Fibroblast of upper back skin (primary cell): ENCODE measurements at places on chromosomes 11 and 22.

- no peak for DNase-seq
Observed at GRCh38 chr22:17358415-17358814, 10.8 kb upstream of the CECR2 start.

- no peak for DNase-seq
Observed at GRCh38 chr22:44693756-44694155, 8.2 kb upstream of the PRR5 start.

DNA sequence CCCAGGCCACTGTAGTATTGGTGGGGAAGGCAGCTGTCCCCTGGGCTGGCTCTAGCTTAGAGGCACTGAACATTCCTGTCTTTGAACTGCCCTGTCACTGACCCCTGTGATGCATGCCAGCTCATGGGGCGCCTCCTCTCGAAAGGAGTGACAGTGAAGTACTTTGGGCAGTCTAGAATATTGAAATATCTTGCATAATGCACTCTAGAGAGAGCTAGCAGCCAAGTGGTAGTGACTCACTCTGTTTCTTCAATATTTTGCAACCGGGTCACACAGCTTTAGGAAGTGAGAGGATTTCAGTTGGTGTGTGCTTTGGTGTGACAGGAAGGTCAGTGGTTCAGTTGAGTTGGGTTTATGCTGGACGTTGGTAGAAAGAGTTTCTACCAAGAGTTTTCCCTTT lies 35.5 kb upstream of the ST14 start:
- peak; percentile 81 for DNase-seq

DNA sequence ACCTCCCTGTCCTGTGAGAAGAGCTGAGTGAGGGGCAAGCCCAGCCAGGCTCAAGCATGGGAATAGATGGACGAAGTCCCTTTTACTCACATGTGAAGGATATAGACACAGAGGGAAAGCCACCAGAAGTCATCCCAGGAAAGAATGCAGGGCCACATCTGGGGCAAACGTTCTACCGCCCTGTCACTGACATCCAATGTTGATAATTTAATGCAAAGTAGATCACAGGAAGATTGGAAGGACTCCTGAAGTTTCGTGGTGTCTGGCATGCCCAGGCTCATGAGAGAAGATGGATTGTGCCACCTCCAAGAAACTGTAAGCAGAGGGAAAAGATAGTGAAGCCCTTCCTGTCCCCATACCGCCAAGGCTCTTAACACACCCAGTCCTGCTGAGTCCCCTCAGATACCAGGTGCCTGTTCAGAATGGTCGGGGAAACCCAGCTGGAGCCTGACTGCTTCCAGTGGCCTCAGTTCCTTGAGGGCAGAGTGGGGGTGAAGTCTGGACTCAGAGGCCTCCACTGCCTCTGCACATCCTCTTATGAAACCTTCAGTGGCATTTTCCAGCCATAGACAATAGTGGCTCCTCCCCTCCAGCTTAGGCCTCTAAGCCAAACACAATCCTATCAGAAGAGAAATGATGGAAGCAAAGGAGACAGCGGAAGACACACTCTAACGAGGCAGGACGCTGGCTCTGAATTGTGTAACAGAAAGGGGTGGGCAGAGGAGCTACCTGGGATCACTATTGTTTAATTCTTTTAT lies 7.5 kb upstream of the STK33 start:
- DNase-seq: no peak

DNA sequence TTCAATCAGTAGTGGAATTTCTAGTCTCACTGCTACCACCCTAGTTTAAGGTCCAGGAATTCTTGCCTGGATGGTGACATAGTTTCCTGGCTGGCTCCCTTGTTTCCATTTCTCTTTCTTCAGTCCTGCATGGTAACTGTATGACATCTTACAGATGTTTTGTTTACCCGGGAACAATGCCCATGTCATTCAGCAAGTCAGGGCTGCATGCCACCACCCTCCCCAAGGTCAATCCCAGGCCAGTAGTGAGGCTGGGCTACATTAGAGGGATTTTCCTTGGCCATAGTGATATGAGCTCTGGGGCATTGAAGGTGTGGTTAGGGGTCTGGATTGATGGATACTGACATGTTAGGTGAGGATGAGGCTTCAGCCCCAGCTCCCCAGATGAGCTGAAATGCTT lies 114.9 kb upstream of the E2F8 start:
- no peak for DNase-seq

DNA sequence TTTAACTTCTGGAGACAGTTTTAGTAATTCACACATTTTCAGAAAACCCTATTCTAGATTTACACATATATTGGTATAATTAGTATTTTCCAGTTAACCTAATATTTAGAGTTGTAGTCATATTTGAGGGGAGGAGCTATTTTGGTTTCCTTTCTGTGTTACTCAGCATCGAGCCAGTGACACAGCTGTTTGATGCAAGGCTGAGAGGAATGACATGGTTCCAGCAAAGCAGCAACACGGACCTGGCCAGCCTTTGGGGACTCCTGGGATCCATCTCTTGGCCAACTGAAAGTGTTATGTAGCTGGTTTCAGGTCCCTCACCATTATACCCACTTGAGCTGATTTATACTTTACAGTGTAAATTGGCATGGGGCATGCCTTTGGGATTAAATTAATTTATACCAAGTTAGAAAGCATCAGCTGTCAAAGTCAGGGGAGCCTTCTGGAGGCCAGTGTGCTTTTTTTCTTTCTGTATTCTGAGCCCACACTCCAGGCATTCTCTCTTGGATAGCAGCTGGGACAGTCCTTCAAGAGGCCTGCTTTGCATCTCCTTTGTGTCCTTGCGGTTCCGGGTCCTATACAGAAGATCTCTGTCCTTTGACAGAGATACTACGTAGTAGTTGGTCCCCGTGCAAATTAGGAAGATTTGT lies 91.3 kb upstream of the SLC25A18 start:
- DNase-seq: peak; percentile 4

DNA sequence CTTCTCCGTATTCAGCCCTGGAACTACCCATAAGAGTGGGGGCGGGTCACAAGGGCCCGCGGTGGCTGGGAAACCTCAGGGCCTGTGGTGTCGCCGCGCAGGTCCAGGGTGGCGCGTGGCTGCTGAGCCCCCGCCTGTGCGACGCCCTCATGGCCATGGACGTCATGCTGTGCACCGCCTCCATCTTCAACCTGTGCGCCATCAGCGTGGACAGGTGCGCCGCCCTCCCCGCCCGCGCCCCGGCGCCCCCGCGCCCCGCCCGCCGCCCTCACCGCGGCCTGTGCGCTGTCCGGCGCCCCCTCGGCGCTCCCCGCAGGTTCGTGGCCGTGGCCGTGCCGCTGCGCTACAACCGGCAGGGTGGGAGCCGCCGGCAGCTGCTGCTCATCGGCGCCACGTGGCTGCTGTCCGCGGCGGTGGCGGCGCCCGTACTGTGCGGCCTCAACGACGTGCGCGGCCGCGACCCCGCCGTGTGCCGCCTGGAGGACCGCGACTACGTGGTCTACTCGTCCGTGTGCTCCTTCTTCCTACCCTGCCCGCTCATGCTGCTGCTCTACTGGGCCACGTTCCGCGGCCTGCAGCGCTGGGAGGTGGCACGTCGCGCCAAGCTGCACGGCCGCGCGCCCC lies 2.4 kb downstream of the DRD4 start:
- no peak for DNase-seq

DNA sequence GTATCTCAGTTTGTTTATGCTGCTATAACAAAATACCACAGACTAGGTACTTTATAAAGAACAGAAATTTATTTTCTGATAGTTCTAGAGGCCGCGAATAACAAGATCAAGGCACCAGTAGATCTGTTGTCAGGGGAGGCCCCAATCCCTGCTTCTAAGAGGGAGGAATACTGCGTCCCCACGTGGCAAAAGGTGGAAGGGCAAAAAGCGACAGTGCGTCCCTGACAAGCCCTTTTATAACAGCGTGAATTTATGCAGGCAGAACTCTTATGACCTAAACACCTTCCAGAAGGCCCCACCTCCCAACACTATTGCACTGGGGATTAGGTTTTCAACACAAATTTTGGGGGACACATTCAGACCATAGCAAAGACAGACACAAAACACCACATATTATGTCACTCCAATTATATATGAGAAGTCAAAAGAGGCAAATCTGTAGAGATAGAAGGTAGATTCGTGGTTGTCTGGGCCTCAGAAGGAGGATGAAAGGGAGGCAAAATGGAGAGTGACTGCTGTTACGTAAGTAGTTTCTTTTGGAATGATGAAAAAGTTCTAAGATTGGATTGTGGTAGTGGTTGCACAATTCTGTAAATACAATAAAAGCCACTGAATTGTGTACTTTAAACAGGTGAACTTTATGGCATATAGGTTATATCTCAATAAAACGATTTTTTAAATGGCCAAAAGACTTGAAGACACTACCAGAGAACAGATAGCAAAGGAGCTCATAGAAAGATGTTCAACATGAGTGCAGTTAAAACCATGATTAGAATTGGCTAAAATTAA lies 30.1 kb upstream of the TNRC6B start:
- DNase-seq: no peak

DNA sequence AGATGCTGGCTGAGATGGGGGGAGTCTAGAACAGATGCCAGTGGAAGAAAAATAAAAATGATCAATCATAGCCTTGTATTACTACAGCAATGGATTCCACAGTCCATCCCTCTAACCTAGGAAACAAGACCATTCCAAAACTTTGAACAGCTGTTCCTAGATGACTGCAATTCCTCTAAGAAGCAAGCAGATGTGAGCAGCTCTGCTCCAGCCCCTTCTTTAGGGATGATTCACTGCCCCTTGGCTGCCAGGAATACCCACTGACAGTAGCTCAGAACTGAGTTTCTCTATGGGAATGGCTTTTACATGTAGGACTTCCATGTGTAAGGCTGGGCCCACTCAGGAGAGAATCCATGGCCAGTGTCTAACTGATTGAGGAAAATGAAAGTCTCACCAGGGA lies 943.9 kb downstream of the OPCML start:
- DNase-seq: peak; percentile 71

- DNase-seq: no peak
Observed at GRCh38 chr11:16216831-16217230, 139.5 kb downstream of the SOX6 start.

DNA sequence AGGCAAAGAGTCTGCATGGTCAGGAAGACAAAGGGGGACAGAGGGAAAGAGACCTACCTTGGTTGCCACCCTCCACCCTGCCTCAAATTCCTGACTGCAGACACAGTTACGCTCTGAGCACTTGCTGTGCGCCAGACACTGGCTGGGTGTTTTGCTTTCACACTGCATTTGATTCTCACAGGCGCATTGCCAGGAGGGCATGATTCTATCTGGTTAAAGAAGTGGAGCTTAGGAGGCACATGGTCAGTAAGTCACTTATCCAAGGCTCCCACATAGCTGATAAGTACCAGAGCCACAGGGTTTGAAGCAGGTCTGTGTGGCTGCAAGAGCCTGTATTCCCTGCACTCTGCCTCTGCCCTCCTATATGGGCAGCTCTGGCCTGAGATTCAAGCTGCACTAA lies 103.9 kb downstream of the TIMP3 start:
- no peak for DNase-seq

GRCh38 chr11:64687204-64687603 lies 35.8 kb downstream of the NRXN2 start:
- no peak for DNase-seq

- no peak for DNase-seq
Observed at GRCh38 chr11:75792127-75792731, 22.8 kb upstream of the UVRAG start.

- DNase-seq: no peak
Observed at GRCh38 chr11:27171376-27171958, 130.9 kb downstream of the BBOX1 start.

- DNase-seq: no peak
Observed at GRCh38 chr22:49811020-49811791, 16.5 kb downstream of the BRD1 start.

DNA sequence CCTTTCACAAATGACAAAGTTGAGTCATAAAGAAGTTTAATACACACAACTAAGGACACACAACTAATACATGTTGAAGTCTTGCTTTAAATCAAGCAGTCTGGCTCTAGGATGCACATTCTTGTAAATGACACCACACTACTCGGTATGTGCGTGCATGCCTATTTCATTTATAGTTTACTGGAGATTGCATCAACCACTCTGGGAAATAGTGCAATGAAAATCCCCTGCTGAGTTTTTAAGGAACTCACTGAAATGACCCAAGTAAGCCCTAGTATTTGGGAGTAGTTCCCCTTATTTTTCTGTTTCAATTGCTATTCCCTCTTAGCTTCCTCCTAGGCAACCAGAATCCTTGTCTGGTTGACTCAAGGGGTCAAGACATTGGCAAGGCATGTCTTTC lies 160.2 kb upstream of the LARGE1 start:
- no peak for DNase-seq

GRCh38 chr11:9562716-9563115 lies 10.8 kb upstream of the WEE1 start:
- DNase-seq: no peak

GRCh38 chr11:77138106-77138649 lies 10.1 kb downstream of the MYO7A start:
- DNase-seq: no peak

- no peak for DNase-seq
Observed at GRCh38 chr22:40578171-40578570, 58.3 kb downstream of the MRTFA start.

DNA sequence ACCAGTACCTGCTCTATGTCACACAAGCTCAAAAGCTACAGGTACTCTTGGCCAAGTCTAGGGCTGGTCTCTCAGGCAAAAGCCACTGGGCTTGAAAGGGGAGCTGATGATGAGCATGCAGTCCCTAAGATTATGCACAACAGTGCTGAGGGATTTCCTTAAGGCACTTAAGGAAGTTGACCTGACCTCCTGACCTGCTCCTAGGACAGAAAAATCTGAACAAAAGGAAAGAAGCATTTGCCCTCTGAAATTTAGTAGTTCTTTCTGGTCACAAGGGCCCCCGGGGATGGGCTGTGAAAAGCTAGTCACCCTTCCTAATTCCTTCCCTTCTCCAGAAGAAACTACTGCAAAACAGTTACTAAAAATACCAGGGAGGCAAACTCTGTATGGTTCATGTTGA lies 83.6 kb upstream of the PHOX2A start:
- no peak for DNase-seq

DNA sequence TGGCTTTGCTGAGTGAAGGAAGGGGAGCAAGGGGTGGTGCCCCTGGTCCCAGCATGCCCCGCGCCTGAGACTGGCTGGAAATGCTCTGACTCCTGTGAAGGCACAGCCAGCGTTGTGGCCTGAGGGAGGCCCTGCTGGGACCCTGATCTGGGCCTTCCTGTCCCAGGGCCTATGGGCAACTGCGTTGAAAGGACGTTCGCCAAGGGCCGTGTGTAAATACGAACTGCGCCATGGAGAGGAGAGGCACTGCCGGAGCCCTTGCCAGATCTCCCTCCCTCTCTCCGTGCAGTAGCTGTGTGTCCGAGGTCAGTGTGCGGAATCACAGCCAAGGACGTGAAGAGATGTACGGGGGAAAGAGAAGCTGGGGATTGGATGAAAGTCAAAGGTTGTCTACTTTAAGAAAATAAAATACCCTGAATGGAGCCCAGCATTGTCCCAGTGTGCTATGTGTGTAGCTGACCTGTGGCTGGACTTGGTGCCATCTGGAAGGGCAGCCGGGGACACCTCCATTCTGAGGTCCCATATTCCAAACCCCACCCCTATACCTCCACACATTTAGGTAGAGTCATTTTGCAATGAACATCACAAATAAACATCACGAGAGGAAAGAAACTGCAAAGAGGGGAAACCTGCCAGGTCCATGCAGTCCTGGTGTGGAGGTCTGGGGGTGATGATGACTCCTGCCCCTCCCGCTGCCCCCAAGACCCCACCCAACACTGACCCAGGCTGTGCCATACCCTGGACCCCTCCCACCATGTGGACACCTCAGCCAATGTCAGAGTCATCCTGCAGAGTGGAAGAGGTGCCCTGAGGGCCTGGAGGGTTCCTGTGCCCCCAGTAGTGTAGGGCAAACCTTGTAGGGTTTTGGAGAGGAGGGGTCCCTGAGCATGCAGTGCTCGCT lies 16.9 kb downstream of the RSPH14 start:
- DNase-seq: no peak

GRCh38 chr22:39123751-39124581 lies 26.9 kb downstream of the APOBEC3H start:
- no peak for DNase-seq
